AML-193 (cell line): ENCODE measurements at places on chromosomes 11 and 22.

DNA sequence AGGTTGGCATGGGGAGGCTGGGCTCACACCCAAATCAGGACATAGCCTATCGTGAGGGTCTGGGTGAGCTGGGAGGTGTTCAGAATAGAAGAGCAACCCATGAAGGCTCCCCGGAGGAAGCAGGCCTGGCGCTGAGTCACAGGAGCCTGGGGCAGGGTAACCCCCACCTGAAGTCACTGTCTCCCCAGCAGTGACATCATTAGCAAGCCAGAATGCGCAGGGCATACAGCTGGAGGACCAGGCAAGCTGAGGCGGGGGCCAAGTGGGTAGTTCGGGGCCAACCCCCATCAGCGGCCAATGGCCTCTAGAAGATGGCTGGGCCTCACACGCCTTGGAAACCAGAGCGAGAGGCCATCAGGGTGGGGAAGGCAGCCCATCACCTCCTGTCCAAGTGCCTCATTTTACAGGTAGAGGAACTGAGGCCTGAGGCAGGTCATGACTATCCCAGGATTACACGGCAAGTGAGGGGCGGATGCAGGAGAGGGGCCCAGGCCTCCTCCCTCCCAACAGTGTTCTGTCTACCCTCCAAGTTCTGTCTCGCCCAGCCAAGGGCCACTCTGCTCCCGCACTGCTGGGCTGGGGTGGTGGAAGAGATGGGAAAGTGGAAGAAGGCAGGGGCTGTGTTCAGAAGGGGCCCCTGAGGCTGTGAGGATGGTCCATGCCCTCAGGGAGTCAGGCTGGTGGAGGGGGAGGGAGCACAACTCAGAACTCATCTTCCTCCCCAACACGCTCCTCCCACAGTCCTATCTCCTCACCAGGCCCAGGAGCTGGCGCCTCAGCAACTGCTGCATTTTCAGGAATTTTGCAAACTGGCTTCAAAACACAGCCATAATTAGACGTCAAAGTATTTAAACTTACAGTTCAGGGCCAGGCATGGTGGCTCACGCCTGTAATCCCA, 24.6 kb downstream of the RPL3 start:
- DNase-seq = no peak

GRCh38 chr22:17060126-17060525, 24.7 kb upstream of the IL17RA start:
- DNase-seq = no peak

GRCh38 chr11:19326499-19326898, 85.8 kb upstream of the E2F8 start:
- no peak for DNase-seq

GRCh38 chr11:72112978-72113808, 698 bp upstream of the ANAPC15 start:
- DNase-seq = no peak

DNA sequence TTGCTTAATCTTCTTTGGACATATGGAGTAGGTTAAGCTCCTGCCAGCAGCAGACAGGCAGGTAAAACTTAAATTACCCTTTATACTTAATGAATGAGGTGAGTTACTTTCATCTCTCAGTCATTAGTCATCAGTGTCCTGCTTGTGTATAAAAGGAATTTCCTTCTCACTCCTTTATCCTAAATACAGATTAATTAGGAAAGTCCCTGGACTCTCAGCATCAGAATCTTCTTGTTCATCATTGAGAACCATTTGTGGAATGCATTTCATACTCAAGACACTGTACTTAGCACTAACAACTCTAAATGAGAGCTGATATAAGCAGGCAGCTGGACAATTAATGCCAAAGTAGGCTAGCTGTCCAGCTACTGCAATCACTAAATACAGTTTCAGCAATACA, 630.4 kb downstream of the METTL15 start:
- DNase-seq = no peak

DNA sequence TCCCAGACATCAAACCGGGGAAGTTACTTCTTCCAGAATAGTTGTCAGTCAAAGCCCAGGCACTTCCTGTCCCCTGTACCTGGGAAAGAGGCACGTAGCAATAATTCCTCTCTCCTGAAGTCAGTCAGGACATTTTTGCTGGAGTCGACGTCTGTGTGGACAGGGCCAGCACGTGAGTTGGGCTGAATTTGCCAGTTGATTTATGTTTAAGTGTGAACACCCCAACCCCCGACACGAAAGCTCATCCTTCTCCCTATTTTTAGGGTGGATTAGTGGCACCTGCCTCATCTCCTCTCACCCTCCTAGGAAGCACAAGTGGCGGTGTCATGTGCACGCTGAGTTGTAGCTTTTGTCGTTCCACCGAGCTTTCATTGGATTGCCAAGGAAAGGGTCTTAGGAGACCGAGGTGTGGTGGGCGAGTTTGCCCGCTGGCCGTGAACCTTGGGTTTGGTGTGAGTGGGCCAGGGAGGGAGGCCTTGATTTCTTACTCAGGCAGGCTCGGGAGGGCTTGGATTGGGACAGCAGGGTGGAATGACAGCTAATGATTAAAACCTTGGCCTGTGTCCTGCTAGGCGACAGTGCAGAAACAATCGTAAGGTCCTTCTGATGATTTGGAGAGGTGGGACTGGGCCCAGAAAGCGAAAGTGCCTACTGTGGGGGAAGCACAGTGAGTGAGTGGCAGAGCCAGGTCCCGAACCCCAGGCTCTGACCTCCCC, 87.0 kb upstream of the CRYBB3 start:
- DNase-seq = no peak

- DNase-seq = no peak
These were observed 15.4 kb upstream of the POU2AF2 start for GRCh38 chr11:111230122-111230465.

GRCh38 chr11:118895093-118896039, 11.7 kb downstream of the CXCR5 start:
- DNase-seq = no peak

GRCh38 chr22:49699928-49700498, 127.7 kb downstream of the BRD1 start:
- no peak for DNase-seq

DNA sequence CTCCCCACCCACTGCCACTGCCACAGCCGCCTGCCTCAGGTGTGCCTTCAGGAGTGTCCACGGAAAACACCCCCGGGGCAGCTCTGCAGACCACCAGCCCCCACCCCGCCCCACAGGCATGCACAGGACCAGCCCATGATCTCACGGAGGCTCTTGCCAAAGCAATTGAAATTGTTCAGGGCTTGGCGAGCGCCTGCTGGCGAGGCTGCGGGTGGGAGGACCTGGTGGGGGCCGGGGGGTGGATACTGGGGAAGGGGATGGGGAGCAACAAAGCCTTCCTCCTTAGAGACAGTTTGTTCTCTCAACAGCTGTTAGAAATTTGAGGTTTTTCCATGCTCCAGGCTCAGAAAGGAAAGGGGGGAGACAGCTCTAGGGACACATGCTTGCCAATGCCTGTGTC, 274.7 kb downstream of the MN1 start:
- no peak for DNase-seq

GRCh38 chr22:43292630-43293018, 50.5 kb downstream of the SCUBE1 start:
- no peak for DNase-seq

DNA sequence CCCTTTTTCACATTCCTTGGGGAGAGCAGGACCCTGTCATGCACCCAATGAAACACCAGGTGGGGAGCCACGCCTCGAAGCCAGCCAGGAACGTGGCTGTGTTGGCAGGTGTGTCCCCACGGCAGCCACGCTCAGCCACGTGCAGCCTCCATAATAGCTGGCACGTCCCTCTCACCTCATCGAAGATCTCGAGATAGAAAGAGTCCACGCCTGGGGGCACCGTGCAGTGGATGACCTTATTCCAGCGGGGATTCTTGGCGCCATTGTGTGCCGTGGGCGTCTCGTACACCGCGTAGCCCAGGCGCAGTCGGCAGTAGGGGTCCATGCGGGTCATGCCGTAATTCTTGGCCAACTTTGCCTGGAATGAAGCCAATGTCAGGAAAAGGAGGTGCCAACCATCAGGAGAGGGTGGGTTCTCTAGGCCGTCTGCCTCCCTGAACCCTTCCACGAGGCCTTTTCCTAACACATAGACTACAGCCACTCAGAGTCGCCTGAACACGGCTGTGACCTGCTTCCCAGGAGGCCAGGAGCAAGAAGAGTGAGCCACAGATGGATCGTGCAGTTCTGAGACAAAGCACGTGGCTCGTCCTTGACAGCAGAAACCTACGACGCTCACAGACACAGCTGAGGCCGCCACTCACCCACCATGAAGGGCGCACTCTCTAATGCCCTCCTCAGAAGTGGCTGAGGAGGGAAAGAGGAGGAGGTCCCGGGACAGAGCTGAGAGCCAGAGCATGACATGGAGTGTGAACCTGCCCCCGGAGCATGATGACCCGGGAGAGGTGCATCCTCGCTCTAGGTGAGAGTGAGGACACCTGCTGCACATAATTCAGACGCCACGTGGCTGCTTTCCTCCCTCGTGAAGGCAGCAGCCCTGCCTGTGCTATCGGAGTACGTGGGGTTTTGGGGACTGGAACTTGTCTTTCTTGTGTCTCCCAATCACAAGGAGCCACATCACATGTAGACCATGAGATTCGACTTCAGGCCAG, 19.1 kb downstream of the TOLLIP start:
- no peak for DNase-seq

DNA sequence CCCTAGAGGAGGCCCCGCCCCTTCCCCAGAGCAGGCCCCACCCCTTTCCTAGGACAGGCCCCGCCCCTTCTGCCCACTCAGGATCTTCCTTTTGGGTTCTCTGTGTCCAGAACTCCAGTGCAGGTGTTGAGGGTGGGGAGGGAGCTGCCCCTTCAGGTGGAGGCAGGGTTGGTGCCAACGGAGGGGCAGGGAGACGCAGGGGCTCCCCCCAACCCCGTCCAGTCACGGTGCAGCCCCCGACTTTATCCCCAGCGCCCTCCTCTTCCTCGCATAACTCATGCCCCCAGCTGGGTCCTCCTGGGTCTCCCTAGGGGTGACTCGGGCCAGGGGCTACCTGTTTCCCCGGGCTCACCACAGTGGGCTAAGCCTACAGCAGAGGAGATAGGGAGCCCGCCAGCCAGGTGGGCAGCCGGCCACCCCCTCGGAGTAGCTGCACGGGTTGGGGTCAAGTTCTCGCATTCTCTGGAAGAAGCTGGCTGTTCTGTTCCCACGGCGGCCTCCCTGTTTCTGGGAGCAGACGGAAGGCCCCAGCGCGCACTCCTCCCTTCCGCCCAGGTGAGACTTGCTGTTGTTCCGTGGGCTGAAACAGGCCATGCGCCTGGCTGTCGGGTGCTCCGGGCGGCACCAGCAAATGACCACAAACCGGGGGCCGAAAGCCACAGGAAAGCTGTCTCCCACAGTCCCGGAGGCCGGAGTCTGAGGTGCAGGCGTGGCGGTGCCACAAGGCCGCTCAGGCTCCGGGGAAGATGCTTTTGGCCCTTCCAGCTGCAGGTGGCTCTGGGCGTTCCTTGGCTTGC, 38.9 kb downstream of the MUC2 start:
- no peak for DNase-seq

GRCh38 chr22:32810555-32811133, 9.1 kb downstream of the TIMP3 start:
- DNase-seq = no peak

DNA sequence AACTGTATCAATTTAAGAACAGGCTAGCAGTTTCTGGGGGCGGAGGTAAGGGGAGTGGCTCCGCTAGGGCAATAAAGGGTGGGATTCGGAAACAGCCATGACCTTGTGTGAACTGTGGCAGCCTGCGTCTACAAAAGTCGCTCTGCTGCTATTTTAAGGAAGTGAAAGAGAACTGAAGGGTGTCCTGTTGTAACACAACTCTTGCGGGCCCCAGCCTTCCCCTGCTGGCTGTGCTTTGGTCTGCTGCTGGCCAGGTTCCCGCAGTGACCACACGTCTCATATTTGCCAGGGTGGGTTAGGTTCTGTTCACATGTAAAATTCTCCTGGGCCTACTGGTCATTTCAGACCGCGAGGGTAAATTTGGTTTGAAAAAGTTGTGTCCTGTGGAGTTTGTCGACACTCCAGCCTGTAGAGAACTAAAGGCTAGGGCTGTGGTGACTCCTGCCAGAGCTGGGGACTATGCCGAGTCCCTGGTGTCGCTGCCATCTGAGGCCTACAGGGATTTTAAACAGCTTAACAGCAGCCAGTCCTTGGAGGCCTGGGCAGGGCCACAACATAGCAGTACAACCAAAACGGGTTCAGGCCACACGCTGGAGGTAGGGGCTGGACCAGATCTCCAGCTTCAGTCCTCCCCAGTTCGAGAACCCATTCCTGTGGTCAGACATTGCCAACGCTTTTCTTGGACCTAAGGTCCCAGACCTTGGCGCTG, 1.1 kb upstream of the PPFIBP2 start:
- peak; percentile 89 for DNase-seq

GRCh38 chr22:31279327-31279669, 13.0 kb downstream of the PIK3IP1 start:
- no peak for DNase-seq

- peak; percentile 35 for DNase-seq
These were observed 23.5 kb upstream of the L3MBTL2 start for GRCh38 chr22:41181349-41182241.

GRCh38 chr11:11070976-11071375, 213.1 kb upstream of the ZBED5 start:
- DNase-seq = no peak

DNA sequence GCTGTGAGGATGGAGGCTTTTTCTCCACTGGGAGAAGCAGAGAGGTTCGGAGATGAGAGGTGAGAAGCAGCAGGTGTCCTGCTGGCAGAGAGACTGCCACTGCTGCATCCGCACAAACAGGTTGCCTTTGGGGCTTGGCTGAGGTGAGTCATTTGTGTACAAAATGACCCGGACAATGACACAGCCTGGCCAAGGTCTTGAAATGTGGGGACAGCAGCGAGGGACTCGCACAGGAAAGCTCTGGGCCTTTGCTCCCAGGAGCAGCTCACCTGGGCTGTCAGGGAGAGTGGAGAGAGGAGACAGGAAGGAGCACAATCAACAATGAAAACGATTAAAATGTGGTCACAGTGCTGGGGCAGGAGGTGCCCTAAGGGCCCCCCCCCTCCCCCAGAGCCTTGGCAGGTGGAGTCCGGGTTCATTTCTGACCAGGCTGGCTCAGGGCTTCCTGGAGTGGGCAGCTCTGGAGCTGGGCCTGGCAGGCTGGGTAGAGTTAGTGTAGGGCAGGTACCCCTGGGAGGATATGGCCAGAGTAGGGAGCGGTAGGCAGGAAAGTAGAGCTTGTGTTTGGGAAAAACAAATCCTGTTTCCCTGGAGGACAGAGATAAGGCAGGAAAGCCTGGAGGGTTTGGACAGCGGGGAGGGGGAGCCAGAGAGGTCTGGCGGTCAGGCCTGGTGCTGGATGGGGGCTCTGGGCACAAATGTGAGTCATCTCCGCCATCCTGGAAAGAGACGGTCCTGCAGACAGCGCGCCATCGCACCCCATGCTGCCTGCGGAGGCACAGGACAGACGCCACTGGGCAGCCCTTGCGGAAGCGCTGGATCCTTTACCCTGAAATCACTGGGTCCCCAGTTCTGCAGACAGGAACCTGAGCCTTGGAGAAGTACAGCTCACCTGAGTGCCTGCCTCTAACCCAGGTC, 37.8 kb upstream of the CELSR1 start:
- no peak for DNase-seq

DNA sequence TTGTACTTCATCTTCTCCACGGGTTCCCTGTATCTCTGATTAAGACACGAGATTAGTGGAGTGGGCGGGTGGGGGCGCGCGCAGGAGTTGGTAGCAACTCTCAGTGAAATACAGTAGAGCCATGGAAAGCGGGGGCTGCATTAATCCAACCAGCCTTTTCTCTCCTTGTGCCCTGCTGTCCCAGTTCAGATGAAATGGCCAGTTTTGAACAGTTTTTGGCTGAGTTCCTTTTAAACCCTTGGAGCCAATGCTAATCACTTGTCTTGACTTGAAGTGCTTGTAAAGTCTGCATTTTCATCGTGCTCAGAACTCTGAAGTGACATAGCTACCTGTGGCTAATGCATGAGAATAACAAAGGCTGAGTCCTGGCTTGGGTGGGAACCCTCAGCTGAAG, 734 bp upstream of the TMEM123 start:
- DNase-seq = no peak

- DNase-seq = no peak
These were observed 14.4 kb upstream of the FXYD2 start for GRCh38 chr11:117838901-117839300.
